Aortic smooth muscle cell (primary cell): ENCODE measurements at places on chromosomes 12 and 14. TPM values are rescaled to one million over a fixed set of nuclear protein-coding genes. Genes with fewer than 3 reads are reported as not detected.

Gene RNASE7
- not detected in 2 replicates for total RNA-seq

Gene SERPINA10
- not detected in 2 replicates for total RNA-seq

Gene KRT77
- total RNA-seq: not detected in 2 replicates

Gene AHNAK2
- 36.7 and 56.5 TPM in 2 replicates for total RNA-seq

Gene ZFHX2
- total RNA-seq: under 0.01 and 0.06 TPM in 2 replicates

Gene OR6C2
- not detected in 2 replicates for total RNA-seq

Gene HOXC13
- total RNA-seq: not detected in 2 replicates

Gene KRT79
- total RNA-seq: not detected in 2 replicates

Gene SRRM4
- not detected in 2 replicates for total RNA-seq

Gene SSPN
- 15.7 and 16.2 TPM in 2 replicates for total RNA-seq

Gene C12orf54
- total RNA-seq: not detected in 2 replicates

Gene KCNA5
- not detected in 2 replicates for total RNA-seq

Gene CEBPE
- total RNA-seq: not detected in 2 replicates

Gene WNT5B
- total RNA-seq: 12.9 and 15.2 TPM in 2 replicates

Gene MAGOHB
- 21.7 and 27.8 TPM in 2 replicates for total RNA-seq

Gene GRIP1
- total RNA-seq: not detected in 2 replicates

Gene SPIC
- total RNA-seq: not detected in 2 replicates

Gene SLC25A21
- total RNA-seq: 0.25 and 0.40 TPM in 2 replicates

Gene FAIM2
- 0.81 and 2.0 TPM in 2 replicates for total RNA-seq

Gene TMEM63C
- 0.26 TPM in 1 of 2 replicates, not detected in the other for total RNA-seq

Gene GZMH
- total RNA-seq: not detected in 2 replicates

Gene KRT82
- not detected in 2 replicates for total RNA-seq

Gene HRK
- total RNA-seq: under 0.01 TPM in 2 replicates

Gene CCDC197
- not detected in 2 replicates for total RNA-seq

Gene PLEKHD1
- total RNA-seq: 0.06 TPM in 1 of 2 replicates, not detected in the other

Gene HOXC9
- total RNA-seq: not detected in 2 replicates

Gene ARID2
- 13.9 and 17.2 TPM in 2 replicates for total RNA-seq

Gene KRT75
- not detected in 2 replicates for total RNA-seq

Gene ADCY4
- total RNA-seq: 2.6 and 2.9 TPM in 2 replicates

Gene VWF
- total RNA-seq: 1.1 and 2.5 TPM in 2 replicates

Gene IFNG
- not detected in 2 replicates for total RNA-seq

Gene SPTB
- under 0.01 and 0.06 TPM in 2 replicates for total RNA-seq

Gene B4GALNT3
- under 0.01 and 0.12 TPM in 2 replicates for total RNA-seq

Gene AICDA
- not detected in 2 replicates for total RNA-seq

Gene PLBD2
- total RNA-seq: 31.6 and 46.9 TPM in 2 replicates

Gene RAB15
- 1.7 and 2.6 TPM in 2 replicates for total RNA-seq

Gene RTL1
- total RNA-seq: not detected in 2 replicates
